ENCODE measurements at places on chromosomes 5 and 9.

DNA sequence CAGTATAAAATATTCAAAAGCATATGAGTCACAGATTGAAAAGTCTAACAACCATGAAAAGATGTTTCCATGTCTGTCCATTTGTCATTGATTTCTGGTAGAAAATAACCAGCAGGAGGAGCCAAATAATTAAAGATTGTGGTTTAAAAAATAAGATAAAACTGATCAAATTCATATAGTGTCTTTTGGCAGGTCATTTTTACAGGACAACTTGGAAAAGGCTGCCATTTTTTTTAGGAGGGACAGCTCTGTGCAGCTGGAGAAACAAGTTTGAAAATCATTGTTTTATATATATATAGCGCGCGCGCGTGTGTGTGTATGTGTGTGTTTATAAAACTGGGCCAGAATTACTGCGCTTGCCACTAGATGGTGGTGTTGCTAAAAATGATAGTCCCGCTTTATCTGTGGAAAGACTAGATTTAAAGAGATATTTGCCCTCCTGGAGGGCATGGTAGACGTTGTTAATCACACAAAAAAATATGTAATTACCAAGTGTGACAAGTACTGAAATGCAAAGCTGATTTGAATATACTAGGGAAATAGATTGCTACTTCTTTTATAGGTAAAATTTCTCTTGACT, 1.3 kb upstream of the TRMO start:
- peak; percentile 81 for DNase-seq

DNA sequence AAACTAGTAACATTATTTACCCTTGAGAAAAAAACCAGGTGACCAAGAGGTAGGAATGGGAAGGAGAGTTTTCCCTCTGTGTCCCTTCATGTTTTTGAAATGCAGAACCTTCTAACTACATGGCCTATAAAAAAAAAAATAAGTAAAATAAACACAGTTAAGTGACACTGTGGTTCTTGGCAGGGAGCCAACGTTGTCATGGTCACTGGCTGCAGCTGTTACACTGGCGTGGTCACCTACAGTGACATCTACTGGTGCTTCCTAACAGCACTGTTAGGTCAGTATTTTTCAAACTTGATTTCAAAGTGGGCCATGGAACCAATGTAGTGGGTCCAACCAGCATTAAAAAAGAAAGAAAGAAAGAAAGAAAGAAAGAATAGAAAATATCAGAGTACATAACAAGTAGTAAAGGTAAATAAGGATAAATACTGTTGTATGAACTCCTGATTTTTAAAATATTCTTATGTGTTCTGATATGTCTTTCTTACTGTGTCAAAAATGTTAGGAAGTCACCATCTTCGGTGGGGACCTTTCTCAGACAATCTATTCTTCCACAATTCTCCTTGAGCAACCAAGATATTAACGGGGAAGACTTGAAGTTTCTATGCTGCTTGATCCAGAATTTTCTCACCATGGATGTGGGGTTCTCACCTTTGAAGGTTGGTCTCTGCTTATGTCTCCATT, 59.1 kb upstream of the PJA2 start:
- peak; percentile 91 for DNase-seq

DNA sequence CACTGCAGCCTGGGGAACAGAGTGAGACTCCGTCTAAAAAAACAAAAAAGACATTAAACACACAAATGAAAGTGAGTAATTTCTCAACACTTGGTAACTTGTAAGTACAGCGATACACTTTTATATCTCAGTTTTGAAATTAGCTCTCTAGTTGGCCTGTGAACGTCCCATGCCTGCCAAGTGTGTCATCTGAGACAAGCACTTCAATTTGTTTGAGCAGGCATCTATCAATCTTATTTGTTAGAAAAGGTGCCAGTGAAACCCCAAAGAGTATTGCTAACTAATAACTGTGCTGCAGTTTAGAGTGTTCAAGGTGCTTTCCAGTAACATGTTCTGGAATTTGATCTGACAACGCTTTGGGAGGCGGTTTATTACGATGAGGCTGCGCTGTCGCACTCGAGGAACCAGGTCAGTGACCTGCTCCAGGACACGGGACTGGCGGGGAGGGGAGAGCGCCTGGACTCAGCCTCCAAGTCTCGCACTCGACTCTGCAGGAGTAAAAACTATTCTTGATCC, 1.1 kb upstream of the SPIN1 start:
- DNase-seq = no peak

DNA sequence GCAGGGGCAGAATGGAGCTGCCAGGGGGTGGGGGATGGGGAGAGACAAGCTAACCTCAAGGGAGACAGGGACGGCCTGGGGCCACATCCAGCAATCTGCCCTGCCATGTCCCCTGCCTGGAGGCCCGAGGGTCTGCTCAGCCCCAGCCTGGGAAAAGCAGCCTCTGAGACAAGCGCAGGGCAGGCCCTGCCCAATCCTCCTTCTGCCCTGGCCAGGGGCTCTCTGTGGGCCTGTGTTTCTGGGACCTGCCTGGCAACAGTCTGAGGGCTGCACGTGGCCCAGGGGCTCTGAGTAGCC, 13.9 kb upstream of the QSOX2 start:
- no peak for DNase-seq

DNA sequence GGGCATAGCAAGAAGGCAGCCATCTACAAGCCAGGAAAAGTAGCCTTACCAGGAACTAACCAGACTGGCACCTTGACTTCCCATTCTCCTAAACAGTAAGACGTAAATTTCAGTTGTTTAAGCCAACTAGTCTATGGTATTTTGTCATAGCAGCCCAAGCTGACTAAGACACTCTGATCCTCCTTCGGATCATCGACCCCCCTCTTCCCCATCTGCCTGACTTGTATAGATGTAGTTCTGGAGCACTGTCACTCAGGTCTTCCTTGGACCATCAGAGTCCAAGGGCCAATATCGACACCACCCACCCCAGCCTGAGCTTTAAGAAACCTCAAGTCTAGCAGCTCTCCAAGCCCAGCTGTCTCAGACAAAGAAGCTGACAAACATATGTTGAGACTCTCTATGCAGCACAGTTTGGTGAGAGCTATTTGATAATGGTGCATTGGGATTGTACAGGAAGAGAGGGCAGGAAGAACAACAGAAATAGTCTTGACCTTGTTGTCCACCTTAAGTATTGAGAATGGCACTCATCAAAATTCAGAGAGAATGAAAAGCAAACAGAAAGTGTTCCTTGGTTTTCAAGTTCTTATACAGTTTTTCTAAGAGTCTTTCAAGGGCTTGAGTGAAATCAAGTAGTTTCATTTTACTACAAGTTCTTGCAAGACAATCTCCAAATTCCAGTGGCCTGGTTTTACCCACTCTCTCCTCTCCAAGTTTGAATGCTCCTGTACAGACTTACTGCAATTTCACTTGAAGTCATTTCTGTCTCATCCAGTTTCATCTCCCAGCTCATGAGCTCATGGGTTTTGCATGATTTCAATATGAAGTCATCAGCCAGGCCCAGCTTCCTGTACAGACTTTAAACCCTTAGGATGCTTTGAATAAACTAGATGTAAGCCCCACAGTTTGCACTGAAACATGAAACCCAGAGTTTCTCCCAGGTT, 122.3 kb upstream of the RAI14 start:
- no peak for DNase-seq

Data from left hindlimb (tissue), 1 donor.